IPS DF 19.7 (cell line): ENCODE measurements at places on chromosomes 3 and 15.

GRCh38 chr15:60721257-60721626, 242.3 kb upstream of the ICE2 start:
- DNase-seq: no peak

DNA sequence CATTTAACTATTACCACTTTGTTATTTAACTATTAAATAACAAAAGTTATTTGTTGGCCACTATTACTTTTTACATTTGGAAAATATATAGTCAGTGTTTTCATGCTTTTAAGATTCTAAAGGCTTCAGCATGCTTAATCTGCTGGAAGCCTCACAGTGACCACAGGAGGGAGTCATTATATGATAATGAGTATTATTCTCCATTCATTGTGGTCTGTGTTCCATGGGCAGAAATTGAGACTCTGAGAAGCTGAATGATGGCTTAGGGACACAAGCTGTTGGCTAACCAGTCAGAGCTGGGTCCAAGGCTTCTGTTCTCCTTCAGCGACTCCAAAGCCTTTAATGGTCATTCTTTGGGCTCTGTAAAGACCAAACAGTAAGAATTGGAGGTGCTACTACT, 64.7 kb downstream of the BFSP2 start:
- no peak for DNase-seq

GRCh38 chr15:85609492-85609891, 185.2 kb downstream of the KLHL25 start:
- no peak for DNase-seq

- DNase-seq: no peak
Observed at GRCh38 chr3:94693997-94694640, 631.3 kb downstream of the NSUN3 start.

- no peak for DNase-seq
Observed at GRCh38 chr3:88321363-88322050, 171.7 kb downstream of the C3orf38 start.

- DNase-seq: no peak
Observed at GRCh38 chr3:150870406-150870805, 34.8 kb downstream of the MINDY4B start.

DNA sequence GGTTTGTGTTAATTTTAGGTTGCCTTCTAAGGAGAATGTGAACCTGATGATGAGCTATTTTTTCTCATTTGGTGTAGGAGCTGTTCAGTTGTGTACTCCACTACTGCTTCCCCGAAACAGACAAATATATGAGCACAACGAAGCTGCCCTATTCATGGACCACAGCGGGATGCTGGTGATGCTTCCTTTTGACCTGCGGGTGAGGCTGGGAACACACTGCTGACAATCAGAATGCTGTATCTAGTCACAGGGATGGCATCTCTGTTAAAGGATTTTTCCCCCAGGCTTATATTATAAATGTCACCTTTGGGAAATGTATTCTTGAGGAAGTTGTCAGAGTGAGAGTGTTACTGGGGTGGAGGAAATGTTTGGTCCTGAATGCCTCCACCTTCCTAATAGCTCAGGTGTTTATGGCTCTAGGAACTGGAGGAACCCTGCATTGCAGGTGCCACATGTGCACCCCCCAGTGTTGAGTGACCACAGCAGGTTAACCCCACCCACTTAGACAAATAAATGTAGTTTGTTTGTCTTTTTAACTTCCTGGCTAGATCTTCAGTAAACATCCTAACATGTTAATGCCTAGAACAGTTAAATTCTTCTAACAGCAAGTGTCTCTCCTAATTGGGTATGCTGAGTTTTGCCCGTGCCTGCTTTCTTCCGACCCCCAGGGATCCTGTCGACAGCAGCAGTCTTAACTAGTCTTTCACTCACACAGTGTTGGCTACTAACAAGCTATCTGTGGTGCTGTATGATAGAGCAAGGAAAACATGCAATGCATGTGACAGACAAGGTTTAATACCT, 35.7 kb downstream of the SRP14 start:
- no peak for DNase-seq
